Left hindlimb (tissue), 1 donor: ENCODE measurements at places on chromosomes 11 and 22.

DNA sequence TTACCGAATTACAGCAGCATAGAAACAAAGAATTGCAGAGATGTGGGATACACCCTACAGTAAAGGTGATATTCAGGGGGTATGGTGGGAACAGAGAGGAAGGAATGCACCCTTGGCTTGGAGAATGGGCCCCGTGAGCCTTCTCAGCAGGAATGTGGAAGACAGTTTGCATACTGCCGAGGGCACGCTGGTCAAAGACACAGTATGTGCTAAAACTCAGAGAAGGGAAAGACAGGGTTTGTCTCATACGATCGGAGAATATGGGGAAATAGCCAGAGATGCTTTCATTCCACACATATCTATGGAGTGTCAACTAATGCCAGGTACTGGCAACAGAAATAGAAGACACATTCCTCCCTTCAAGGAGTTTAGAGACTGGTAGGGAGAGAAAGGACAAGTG lies 36.9 kb downstream of the UBASH3B start:
- no peak for DNase-seq

- no peak for DNase-seq
Measured at GRCh38 chr22:31295831-31296657, 3.8 kb upstream of the PIK3IP1 start.

GRCh38 chr11:115499241-115499799 lies 4.9 kb downstream of the CADM1 start:
- DNase-seq = no peak

- no peak for DNase-seq
Measured at GRCh38 chr11:119055901-119056300, 1.1 kb downstream of the HYOU1 start.

GRCh38 chr22:46499805-46500189 lies 37.6 kb downstream of the CELSR1 start:
- no peak for DNase-seq

- no peak for DNase-seq
Measured at GRCh38 chr11:70005107-70005818, 72.9 kb upstream of the ANO1 start.

DNA sequence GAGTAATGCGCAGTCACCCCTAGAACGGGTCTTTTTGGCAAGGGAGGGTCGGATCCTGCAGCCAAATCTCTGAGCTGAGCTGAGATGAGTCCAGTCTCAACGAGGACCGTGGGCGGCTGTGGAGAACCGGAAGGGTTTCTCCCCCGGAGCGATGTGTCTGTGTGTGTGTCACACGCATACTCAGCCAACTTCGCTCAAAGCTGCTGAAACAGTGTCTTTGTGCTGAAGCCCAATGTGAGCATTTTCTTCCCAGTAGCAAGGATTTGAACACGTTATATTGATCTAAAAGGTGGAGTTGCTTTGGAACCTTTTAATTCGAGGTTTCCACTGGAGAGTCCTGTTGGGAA lies 1.4 kb upstream of the CELSR1 start:
- no peak for DNase-seq

- DNase-seq = no peak
Measured at GRCh38 chr11:47327949-47328348, 24.6 kb downstream of the MYBPC3 start.

- no peak for DNase-seq
Measured at GRCh38 chr11:120318906-120319305, 6.2 kb upstream of the TLCD5 start.

DNA sequence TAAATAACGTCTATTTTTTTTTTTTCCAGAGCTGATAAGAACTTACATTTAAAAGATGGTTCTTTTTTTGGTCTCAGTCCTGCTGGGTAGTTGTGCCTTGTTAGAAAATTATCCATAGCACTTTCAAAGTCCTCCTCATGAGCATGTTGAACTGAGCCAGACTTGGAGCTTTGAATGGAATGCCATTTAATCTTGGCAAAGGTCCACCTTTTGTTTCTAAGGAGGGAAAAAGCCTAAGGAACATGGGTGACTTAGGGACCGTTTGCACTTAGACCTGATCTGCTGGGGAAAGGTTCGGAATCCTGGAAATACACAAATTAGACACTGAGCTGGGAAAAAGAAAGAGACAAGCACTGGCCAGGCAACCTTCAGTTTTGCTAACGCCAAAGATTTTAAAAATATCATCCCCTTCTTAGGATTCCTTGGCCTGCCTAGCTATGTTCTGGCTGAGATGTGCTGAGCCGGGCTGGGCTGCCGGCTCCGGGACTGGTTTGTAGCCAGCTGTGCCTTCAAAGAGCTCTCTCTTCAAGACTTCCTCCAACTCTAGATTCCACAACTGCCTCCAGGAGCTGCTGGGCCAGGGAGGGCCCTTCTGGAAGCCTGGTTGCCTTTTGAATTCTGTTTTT lies 67.4 kb downstream of the ENDOD1 start:
- DNase-seq = peak; percentile 75

- no peak for DNase-seq
Measured at GRCh38 chr11:132058211-132058772, 687.9 kb downstream of the NTM start.

- DNase-seq = no peak
Measured at GRCh38 chr11:74611369-74611861, 19.0 kb downstream of the POLD3 start.

DNA sequence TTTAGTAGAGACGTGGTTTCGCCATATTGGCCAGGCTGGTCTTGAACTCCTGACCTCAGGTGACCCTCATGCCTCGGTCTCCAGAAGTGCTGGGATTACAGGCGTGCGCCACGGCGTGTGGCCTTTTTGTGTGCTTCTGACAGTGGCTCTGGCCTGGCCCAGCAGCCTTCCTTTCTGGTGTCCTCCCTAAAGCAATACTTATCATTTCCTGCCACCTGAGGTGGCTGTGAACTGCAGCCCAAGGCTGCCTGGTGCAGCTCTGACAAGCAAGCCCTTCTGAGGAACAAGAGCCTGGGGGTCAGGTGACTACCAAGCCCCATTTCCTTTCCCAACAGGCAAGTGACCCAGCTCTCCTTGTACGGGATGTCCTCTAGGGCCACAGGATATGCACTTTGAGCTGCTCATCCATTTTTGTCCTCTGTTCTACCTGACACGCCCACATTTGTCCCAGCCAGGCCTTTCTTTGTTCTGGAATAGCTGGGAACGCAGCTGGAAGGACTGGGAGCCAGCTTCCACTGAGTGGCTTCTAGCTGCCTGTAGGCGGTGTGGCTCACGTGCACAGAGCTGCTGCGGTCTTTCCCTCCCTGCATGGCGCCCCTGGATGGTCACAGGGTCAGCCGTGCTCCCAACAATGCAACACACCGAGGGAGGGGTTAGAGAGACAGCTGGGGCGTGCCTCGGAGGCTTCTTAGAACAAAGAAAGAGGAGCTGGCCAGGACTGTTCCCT lies 12.3 kb upstream of the BID start:
- DNase-seq = no peak

DNA sequence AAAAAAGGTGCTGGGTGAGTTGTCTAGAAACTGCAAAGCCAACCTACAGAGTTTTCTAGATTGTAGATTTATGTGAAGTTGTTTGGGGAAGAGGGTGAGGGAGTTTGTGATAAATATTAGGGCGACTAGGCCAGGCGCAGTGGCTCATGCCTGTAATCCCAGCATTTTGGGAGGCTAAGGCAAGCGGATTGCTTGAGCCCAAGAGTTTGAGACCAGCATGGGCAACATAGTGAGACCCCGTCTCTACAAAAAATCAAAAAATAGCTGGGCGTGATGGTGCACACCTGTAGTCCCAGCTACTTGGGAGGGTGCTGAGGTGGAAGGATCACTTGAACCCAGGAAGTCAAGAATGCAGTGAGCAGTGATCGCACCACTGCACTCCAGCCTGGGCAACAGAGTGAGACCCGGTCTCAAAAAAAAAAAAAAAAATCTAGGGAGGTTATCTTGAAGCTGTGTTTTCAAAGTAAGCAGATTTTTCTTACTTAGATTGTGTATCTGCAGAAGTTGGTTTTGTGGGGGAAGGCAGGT lies 844 bp downstream of the APOL6 start:
- no peak for DNase-seq

DNA sequence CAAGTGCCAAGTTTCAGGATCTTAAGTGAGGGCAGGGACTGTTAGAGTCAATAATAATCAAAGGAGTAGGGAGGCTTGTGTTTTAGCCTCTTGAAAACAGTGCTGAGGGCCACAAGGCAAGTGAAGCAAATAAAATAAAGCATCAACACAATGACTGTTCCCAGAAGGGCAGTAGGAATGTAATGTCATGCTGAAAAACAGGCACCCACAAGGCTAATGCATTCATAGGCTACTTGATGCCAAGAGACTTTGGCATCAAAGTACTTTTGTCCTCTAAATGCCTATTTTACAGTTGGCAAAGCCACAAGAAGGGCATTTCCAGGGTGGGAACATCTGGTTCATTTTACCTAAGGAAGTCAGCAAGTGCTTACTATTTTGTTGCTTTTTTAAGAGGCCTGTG lies 22.9 kb downstream of the RAB39A start:
- no peak for DNase-seq

DNA sequence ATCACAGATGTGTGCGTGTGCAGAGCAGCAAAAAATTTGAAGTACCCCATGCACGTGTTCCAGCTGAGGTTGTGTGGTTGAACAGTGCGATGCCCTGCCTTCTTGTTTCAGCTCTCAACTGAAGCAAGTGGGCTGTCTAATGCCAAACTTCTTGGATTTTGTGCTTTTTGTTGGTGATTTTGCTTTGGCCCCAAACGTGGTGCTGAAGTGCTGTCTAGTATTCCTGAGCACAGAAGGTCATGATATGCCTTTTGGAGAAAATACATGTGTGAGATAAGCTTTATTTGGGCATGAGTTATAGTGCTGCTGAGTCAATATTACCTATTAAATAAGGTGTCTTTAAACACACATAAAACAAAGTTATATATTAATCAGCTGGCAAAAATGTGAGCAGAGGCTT lies 14.1 kb downstream of the YDJC start:
- DNase-seq = no peak

- peak; percentile 74 for DNase-seq
Measured at GRCh38 chr11:67303132-67303834, at the start of gene SSH3. Gene SSH3, plus strand, starts transcription at chr11:67303530. Its CDS starts 96 bp downstream, at chr11:67303626.

- no peak for DNase-seq
Measured at GRCh38 chr11:99988471-99988837, 698.6 kb upstream of the ARHGAP42 start.

DNA sequence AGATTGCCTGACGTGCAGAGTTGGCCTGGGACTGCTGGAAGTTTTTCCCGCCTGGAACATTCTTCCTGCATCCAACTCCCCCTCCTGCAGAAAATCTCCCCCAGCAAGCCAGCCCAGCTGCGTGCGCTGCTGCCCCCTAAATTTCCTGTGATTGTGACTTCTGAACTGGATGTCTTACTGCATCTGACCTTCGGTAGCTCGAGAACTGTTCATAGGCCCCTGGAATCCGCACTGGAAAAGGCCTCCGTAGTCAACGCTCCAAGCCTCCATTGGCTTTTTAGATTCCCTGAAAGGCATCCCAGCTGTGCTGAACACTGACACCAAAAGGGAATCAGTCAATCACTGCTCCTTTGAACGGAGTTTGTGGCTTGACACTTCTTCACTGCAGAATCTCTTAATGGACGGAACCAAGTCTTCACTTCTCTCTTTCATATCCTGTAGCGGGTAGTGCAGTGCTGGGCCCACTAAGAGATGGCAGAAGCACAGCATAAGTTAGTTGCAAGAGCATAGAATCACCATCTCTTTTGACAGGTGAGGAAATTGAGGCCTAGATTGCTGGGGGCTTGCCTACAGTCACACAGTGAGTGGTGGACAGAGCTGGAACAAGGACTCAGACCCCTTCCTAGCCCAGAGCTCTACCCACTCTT lies 14.2 kb upstream of the RASD2 start:
- DNase-seq = no peak

DNA sequence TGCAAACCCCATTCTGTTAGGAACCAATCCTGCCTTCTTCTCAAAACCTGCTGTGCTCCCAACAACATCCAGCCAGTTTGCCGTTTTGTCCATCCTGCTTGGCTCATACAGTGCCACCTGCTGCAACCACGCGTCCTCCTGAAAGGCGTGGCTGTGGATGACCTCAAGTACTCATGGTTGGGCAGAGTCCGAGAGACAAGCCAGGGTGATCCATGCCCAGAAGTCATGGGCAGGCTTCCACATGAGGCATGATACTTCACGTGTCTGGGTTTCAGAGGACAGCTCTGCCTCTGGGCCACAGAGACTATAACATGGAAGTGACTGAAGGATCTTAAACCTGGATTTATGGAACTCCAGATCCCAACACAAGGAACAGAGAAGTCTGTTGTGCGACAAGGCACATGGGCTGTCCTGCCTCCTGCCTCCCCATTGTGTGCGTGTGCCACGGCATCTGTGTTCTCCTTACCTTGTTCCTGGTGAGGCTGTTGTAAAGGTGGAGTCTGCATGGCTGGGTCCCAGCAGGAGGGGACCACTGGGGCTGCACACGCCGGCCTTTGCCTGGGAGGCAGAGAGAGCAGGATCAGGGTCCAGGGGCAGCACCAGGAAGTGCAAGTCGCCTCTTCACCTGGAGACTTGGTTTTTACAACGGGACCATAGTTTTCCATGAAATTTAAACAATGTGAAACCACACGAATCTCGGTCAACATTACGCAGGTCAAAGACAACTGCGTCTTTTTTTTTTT lies 15.4 kb downstream of the CARS1 start:
- DNase-seq = no peak

- DNase-seq = no peak
Measured at GRCh38 chr11:115284773-115285172, 219.4 kb downstream of the CADM1 start.

DNA sequence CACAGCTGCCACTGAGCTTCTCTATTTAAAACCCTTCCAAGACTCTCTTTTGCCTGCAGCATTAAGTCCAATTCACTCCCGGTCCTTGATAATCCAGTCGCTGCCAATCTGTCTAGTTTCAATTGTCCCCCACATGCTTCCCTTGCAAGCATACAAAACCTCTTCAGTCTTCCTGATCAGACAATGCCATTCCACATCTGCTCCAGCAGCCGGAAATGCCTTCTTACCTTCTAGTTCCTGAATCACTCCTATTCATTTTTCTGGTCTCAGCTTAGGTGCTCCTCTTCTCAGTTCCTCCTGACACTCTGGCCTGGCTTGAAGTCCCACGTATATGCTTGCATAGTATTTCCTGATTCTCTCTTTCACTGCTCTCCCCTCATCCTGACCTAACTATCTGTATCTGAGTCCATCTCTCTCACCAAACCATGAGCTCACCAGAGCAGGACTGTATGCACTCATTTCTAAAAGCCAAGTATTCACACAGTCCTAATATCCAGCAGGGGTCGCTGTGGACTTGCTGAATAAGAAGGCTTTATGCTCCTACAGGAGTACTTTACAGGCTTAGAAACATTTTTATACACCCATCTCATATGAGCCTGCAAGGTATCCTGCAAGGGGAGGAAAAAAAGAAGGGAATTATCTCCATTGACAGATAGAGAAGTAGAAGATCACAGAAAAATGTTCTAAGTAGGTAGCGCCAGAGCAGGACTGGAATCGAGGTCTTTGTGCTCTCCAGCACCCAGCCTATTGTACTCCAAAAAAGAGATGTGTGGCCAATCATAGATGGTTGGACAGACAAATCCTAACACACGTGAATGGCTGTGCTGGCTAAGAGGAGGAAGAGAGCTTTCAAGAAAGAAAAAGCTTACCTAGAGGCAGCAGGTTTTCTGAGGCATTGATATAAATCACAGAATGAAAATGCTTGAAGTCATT lies 19.2 kb downstream of the XRRA1 start:
- DNase-seq = peak; percentile 48
